Coronary artery (tissue), 2 donors: ENCODE measurements at places on chromosomes 13 and 19.

DNA sequence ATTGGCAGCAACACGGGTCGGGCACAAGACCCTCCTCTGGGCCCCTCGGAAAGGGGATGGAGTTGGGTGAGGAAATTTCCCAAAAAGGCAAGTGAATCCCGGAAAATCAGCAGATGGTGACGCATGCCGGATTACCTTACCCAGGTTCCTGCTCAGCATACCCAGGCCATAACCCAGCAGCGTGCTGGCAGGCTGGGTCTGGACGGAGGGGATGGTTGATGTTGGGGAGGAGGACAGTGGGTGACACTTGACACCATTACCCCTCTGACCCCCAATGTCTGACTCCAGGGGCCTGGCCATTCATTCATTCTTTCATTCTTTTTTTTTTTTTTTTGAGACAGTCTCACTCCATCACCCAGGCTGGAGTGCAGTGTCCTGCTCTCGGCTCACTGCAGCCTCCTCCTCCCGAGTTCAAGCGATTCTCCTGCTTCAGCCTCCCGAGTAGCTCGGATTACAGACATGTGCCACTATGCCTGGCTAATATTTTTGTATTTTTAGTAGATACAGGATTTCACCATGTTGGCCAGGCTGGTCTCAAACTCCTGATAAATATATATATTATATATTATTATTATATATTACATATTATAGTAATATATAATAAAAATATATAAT lies 799 bp downstream of the PVR start:
- DNase-seq = no peak

GRCh38 chr13:29270271-29270985 lies 325.1 kb downstream of the SLC7A1 start:
- no peak for DNase-seq

- DNase-seq = no peak
Observed at GRCh38 chr19:30923096-30923495, 426.1 kb downstream of the TSHZ3 start.

- no peak for DNase-seq
Observed at GRCh38 chr13:56424246-56424645, 716.5 kb upstream of the PRR20A start.

DNA sequence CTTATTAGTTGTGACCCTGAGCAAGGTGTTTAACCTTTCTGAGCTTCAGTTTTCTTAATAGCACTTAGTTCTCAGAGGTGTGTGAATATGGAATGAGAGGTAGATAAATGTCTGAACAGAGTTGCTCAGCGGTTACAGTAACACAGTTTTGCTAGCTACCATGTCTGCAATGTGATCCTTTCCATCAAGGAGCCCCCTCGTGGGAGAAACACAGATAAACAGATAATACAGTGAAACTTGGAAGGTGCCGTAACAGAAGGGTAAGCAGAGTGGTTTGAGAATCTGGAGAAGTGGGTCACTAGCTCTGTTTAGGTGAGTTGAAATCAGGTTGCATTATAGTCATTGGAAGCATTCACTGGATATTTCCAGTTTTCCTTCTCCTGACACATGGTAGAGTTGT lies 38.9 kb downstream of the IRS2 start:
- no peak for DNase-seq

DNA sequence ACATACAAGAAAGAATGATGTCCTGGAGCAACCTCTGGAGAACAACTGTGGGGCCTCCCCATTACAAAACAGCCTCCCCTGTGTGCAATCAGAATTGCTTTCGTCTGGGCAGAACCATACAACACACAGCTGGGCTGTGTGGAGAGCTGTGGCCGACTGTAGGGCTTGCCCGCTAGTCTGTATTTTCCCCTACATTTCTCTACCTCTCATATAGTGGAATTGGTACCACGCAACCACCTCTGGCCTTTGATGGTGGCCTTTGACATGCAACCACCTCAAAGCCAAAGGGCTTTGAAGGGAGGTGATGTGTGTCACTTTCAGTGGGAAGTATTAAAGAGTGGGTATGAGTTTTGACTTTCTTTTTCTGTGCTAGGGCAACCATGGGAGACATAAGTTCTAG lies 34.0 kb downstream of the GARRE1 start:
- DNase-seq = no peak

GRCh38 chr19:16778796-16779411 lies 50.3 kb upstream of the SIN3B start:
- DNase-seq = no peak

- peak; percentile 90 for DNase-seq
Observed at GRCh38 chr19:56594783-56595547, at the start of gene ZNF71. Gene ZNF71 (plus strand): TSS chr19:56595302. CDS start chr19:56601559, 6,257 bp downstream.

- DNase-seq = peak; percentile 19
Observed at GRCh38 chr19:27733551-27734266, 1479.2 kb downstream of the UQCRFS1 start.

DNA sequence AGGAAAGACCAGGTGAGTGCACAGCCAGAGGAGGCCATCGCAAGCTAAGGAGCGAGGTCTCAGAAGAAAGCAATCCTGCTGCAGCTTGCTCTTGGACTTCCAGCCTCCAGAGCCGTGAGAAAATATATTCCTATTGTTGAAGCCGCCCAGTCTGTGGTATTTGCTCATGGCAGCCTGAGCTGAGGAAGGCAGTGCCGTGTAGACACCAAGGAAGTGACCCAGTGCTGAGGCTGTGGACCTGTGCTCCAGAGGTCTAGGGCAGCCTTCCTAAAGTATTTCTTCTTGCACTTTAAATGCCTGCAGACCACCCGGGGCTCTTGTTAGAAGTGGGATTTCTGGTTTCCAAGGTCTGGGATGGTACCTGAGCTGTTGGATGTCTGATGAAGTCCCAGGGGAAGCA lies 158.5 kb upstream of the KL start:
- no peak for DNase-seq

DNA sequence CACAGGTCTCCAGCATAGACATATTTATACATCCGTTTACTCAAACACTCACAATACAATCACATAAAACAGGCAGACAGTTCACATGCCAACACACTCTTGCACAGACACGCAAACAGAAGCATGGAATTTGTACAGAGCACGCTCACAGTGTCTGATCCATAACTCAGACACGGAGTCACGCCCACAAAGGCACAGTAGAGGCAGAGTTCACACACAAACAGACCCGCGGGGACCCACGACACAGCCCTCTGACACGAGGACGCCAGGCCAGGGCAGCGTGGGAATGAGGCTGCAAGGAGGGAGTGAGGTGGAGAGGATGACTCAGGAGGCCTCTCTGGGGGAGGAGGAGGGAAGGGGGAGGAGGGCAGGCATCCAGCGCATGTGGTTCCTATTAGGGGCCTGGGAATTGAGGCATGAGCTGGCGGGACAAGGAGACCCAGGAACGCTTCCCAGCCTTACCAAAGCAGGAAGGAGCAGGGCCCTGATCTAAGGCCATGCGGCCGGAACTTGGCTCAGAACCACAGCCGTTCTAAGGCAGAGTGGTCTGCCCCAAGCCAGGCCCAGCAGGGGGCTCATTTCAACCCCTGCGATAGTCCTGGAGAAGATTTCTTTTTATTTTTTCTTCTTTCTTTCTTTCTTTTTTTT lies 9.1 kb upstream of the OLFM2 start:
- peak; percentile 91 for DNase-seq

GRCh38 chr19:48681127-48681470 lies 8.3 kb upstream of the NTN5 start:
- DNase-seq = no peak
